ENCODE measurements at places on chromosomes 5 and 9. TPM values are rescaled to one million over a fixed set of nuclear protein-coding genes. Genes with fewer than 3 reads are reported as not detected.

The EMB gene
- polyA plus RNA-seq: 4.1 TPM

DNA sequence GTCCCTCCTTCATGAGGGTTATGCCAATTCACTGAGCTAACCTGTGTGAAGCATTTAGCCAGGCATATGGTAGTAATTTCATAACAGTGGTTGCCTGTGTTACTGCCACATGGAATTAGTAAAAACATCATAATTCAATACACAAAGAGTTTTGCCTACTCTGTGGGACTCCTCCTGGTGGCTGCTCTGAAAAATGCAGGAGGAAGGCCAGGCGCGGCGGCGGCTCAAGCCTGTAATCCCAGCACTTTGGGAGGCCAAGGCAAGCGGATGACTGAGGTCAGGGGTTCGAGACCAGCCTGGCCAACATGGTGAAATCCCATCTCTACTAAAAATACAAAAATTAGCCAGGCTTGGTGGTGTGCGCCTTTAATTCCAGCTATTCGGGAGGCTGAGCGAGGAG, 547.3 kb downstream of the CDK5RAP2 start:
- no peak for DNase-seq

GRCh38 chr5:83639911-83640310, 80.7 kb downstream of the HAPLN1 start:
- no peak for DNase-seq

The DMRTA1 gene
- 1.1 TPM for polyA plus RNA-seq

The TAF11L5 gene
- polyA plus RNA-seq: not detected

DNA sequence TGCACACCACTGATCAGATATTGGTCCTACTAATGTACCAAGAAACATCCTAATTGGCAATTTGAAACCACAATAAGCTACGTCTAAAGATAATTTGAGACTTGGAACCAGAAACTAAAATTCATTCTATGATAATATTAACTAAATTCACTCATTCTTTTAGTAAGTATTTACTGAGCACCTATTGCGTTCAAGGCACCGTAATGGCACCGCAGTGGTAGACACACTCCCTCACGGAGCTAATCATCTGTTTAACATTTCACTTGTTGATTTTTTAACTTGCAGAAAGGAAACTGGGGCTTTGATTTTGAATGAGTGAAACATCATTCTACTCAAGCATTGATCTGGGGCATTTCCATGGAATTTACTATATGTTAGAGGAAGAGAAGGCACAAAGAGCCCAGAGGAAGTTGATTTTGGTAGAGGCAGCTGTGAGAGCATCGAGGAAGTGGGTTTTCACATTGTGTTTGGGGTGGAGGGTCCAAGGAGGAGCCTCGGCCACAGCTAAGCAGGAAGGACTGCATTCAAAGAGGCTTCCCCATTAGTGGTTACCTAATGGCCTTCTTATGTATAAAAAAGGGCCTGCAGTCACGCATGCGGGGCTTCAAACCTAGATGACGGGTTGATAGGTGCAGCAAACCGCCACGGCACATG, 7.1 kb downstream of the RAPGEF1 start:
- DNase-seq: no peak

The GZMA gene
- polyA plus RNA-seq: 0.42 TPM

The MUSK gene
- polyA plus RNA-seq: 0.04 TPM

The PRR7 gene
- polyA plus RNA-seq: 2.8 TPM

DNA sequence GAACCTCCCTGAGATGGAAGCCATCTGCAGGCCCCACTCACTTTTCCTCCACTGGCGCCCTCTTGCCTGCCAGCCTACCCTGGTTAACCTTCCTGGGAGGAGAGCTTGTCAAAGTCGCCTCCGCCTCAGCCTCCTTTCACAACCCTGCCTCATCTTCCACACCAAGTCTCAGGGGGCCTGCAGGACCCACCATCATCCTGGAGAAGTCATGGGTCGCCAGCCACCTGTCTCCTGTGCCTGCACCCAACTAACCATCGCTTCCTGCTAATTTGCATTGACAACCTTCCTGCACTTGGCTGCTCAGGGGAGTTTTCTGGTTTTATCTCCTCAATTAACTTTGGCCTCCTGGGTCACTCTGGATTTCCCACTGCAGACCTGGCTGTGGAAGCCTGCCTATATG, 52.8 kb upstream of the GRHPR start:
- DNase-seq: no peak

GRCh38 chr9:115220319-115221005, 102.5 kb upstream of the TNC start:
- no peak for DNase-seq

The ELOVL7 gene
- 20.5 TPM for polyA plus RNA-seq

The SHOC1 gene
- 0.64 TPM for polyA plus RNA-seq

DNA sequence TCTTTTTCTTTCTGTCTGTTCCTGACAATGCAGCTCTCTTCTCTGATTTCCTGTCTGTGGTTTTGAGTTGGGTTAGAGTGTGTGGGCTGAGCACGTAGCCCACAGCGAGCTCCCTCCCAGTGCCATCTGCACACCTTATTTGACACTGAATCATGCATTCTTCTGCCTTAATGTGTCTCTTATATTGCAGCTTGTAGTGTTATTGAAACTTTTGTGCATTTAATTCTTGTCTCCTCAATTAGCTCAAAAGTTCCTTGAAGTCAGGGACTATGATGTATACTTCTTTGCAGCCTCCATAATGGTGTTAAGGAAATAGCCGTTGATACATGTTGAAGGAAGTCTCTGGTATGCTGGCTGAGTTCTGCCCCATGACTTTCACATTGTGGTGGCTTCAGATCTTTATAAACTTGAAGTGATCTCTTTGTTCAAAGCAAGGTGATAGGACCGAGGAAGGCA, 576.2 kb upstream of the CLINT1 start:
- no peak for DNase-seq
